Fibroblast of pulmonary artery (primary cell): ENCODE measurements at places on chromosomes 6 and 20.

DNA sequence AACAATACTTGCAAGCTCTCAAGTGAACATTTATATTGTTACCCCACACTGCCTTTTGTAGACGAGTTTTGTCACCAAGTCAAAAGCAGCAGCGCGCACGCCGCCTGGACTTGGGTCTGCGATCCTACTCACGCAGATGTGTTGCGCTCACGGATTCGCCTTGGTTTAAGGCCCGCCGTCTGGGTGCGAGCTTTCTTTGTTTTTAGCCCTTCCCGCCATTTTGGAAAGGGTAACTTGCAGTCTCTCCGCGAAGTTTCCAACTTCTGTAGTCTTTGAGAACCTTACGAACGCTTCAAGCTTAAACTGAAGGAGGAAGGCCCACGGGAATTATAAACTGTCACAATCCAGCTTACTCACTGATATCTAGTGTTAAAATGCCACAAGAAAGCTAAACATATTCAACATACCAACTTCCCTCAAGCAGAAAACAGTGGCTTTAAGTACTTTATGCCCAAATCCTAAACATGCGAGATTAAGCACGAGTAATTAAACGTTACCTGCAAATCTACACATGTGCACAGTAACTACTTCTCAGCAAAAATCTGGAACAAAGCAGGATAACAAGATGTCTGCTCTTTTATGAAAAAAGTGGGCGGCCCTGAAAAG, 80.4 kb upstream of the BTN3A2 start:
- peak; percentile 76 for DNase-seq

DNA sequence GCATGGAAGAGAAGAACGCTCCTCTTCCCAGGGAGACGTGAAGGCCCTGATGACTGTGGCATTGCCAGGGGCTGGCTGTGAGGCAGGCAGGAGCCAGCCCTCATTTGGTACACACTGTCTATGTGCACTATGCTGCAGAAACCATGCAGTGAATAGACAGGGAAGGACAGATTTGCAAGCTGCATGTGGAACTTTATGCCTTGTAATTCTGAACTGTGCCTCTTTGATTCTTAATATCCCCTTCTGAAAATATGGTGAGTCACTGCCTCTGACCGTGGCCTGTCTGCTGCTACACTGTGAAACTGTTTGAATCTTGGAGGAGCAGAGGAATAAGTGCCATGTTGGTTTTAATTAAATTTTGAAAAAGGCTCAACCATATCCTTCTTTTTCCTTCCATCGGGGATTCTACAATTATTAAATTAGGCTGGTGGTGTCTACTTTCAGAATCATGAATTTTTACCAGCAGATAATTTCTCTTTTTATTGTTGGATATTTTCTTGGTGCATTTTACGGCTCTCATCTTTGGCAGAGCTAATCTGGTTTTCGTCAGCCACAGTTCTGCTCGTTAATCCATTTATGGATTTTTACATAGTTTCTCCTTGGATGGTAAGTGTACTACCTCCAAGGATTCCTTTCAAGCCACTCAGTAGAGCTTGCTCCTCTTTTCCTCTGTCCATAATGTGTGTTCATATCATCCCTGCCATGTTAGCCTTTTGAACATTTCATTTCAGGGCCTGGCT, 301.0 kb upstream of the SLC35B3 start:
- DNase-seq: no peak

- DNase-seq: no peak
Observed at GRCh38 chr20:2163312-2163711, 61.7 kb downstream of the STK35 start.

- no peak for DNase-seq
Observed at GRCh38 chr6:14274546-14275492, 157.2 kb downstream of the CD83 start.

- no peak for DNase-seq
Observed at GRCh38 chr6:84441456-84441855, 214.0 kb upstream of the CEP162 start.

DNA sequence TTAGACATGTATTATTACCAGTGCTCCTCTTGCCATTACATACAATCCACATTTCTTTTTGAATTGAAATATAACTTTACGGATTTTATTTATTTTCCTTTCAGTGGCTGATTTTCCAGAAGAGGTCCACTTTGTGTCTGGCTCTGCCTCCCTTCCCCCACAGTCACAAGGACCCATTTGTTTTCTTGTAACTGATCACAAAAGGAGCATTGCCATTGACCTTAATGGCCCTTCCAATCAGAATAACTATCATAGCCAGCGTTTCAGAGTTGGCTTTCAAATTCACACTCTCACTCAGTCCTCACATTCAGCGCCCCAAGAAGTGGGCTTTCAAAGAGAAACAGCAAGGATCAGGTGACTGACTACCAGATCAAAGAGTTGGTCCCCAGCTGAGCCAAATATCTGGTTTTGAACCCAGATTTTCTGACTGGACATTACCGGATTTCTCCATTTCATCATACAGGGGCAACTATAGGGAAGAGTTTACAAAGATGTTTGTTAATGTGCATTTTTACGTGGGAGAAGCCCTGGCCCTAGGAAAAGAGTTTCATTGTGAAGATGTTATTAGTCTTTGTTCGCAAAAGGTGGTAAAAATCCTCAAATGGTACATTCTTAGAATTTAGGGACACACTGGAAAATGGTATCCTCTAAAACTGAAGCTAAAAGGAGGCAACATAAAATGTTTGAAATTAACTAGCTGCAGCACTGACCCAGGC, 2.0 kb upstream of the SLC22A23 start:
- DNase-seq: no peak

- no peak for DNase-seq
Observed at GRCh38 chr20:58510921-58511320, 4.3 kb downstream of the APCDD1L start.

DNA sequence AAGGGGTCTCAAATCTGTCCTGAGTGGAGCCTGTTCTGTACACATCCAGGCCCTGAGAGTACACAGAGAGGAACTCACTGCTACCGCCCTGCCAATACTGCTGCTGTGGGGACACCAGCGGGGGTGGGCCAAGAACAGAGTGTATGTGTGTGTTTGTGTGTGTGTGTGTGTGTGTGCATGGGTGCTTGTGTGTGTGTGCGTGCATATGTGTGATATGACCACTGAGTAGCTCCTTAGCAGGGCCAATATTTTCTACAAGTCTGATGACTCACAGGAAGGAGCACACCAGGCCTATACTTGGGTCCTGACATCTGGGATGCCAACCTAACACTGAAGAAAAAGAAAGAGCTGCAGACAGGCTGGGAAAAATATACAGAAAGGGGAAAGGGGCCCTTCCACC, 1.4 kb downstream of the RAET1E start:
- peak; percentile 37 for DNase-seq
